Type B pancreatic cell (in vitro differentiated cells): ENCODE measurements at places on chromosomes 1 and 21. TPM values are rescaled to one million over a fixed set of nuclear protein-coding genes. Genes with fewer than 3 reads are reported as not detected.
A peak's percentile ranks its signal among the peaks of the same experiment; 100 is the strongest.

GRCh38 chr1:93677729-93678128, 3.9 kb downstream of the BCAR3 start:
- peaks cover 52% of the 10 kb centered on the region for H3K4me1 ChIP-seq
- DNase-seq = no peak
- peaks cover 3% of the 10 kb centered on the region for H3K27me3 ChIP-seq
- H3K4me3 ChIP-seq = no peak overlapping the region
- peaks cover 7% of the 10 kb centered on the region for H3K36me3 ChIP-seq

DNA sequence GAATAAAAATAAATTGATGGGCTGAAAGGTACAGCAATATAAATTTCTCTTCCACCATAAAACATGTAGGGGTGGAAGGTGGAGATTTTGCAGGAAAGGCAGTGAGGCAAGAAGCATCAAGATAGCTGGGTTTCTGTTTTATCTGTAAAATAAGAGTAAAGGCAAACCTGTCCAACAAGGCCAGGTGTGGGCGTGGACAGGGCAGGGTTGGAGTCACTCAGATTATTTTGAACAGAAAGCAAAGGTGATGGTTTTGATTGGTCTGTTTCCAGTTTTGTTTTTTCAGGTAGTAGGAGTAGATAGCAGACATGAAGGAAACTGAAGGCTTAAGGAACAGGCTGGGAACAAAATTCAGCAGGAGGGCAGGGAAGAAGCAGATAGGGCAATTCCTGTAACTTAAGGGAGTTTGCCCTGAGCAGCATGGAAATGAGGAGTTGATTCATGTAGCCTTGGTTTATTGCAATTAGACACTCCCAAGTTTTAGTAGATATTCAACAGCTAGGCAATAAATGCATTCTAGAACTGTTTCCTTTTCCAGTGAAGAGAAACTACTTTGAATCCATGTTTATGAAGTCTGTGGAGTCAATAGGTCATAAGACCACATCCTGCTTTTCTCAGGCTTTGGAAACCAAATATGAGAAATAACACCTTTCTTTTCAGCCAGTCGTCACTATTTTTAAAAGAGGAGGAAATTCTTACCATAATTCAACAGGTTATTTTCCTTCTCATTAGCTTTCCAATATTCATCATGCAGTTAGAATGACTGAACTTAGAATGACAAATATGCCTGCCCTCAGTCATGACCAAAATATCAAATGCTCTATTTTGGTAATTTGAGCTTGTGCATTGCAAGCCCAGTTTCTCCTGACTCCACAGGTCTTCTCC, 38.7 kb upstream of the CD55 start:
- H3K36me3 ChIP-seq = peaks cover 4% of the 10 kb centered on the region
- H3K27ac ChIP-seq = peak overlapping the region; percentile 93
- no peaks in the 10 kb centered on the region for H3K27me3 ChIP-seq
- no peak for DNase-seq

DNA sequence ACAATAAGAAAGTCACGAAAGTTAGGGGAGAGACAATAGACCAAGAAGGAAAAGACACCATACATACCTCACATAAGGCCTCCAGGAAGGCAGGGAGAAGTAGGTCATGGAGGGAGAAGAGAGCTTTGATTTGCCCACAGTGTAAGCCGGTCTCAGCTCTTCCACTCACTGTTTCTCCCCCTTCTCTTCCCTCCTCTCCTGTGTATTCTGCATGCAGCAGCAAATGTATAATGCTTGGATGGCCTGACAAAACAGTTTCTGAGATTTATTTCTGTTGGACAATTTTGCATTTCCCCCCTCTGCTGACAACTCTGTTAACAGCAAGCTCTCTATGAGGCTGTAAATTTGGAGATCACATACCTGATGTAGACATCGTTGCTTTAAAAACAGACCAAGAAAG, 318.9 kb downstream of the OMA1 start:
- no peak for DNase-seq
- no peaks in the 10 kb centered on the region for H3K36me3 ChIP-seq
- H3K27me3 ChIP-seq = no peaks in the 10 kb centered on the region
- no peaks in the 10 kb centered on the region for H3K4me1 ChIP-seq
- H3K27ac ChIP-seq = no peak overlapping the region

DNA sequence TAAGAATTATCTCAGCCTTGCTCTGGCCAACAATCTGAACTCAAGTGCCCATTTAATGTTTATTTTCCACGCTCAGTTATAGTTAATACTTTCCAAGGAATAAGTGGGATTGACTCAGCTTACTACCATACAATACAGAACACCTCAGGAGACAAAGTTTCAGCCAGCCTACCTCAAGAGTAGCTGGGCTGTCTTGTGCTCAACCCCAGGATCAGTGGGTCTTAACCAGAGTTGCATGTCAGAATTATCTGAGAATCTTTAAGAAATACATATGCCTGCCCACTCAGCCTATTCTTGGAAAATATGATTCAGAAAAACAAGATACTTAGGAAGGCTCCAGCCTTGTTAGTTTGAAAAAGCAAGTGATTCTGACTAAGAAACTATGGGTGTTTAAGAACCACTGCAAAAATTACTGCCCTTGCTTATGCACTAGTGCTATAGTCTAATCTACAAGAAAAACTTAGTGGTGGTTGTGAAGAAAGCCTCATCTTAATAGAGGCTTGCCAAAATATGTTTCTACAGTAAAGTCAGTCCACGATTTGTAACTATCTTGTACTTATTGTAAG, 20.4 kb downstream of the CDC7 start:
- peaks cover 21% of the 10 kb centered on the region for H3K36me3 ChIP-seq
- no peaks in the 10 kb centered on the region for H3K4me1 ChIP-seq
- H3K27ac ChIP-seq = no peak overlapping the region
- no peak for DNase-seq
- no peak overlapping the region for H3K4me3 ChIP-seq

DNA sequence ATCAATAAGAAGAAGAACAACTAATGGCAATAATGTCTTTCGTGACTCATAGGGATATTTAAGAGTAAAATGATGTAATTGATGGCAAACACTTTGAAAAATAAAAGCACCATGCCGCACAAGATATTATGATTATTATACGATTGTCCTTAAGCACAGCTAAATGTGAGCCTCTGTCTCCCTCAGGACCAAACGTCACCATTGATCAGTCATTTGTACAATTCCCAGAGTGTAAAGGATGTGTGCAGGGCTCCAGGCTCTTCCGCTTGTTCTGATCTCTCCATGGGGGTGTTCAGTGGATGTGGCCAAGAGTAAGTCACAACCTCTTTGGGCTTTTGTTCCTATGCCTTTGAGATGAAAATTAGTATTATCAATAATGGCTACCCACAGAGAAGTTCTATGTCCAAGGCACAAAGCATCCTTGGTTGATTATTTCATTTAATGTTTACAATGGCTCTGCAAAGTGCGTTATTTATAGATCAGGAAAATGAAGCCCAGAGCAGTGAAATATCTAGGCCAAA, 17.7 kb upstream of the C1orf87 start:
- H3K27me3 ChIP-seq = peaks cover 11% of the 10 kb centered on the region
- H3K27ac ChIP-seq = no peak overlapping the region
- no peak for DNase-seq

GRCh38 chr1:197598935-197599334, 176.3 kb downstream of the DENND1B start:
- no peak for DNase-seq
- peaks cover under 1% of the 10 kb centered on the region for H3K4me1 ChIP-seq
- H3K27ac ChIP-seq = no peak overlapping the region
- H3K36me3 ChIP-seq = no peaks in the 10 kb centered on the region
- no peak overlapping the region for H3K4me3 ChIP-seq

GRCh38 chr1:19432943-19433718, 52.2 kb downstream of the CAPZB start:
- H3K4me3 ChIP-seq = peak overlapping the region; percentile 7
- no peak overlapping the region for H3K27ac ChIP-seq
- DNase-seq = no peak
- no peaks in the 10 kb centered on the region for H3K36me3 ChIP-seq

GRCh38 chr1:208269338-208269666, 25.1 kb upstream of the PLXNA2 start:
- H3K4me3 ChIP-seq = no peak overlapping the region
- peaks cover 53% of the 10 kb centered on the region for H3K4me1 ChIP-seq
- H3K36me3 ChIP-seq = no peaks in the 10 kb centered on the region
- H3K27ac ChIP-seq = no peak overlapping the region
- H3K27me3 ChIP-seq = peaks cover 56% of the 10 kb centered on the region
- DNase-seq = no peak

- DNase-seq = no peak
- H3K27me3 ChIP-seq = no peaks in the 10 kb centered on the region
- no peak overlapping the region for H3K4me3 ChIP-seq
- no peaks in the 10 kb centered on the region for H3K36me3 ChIP-seq
- H3K27ac ChIP-seq = no peak overlapping the region
Measured at GRCh38 chr1:66606362-66607065, 72.6 kb downstream of the SGIP1 start.

GRCh38 chr21:37074546-37074945, 1.5 kb downstream of the TTC3 start:
- H3K27me3 ChIP-seq = no peaks in the 10 kb centered on the region
- no peak for DNase-seq
- H3K27ac ChIP-seq = peak overlapping the region; percentile 98
- H3K4me3 ChIP-seq = peak overlapping the region; percentile 98
- peaks cover 40% of the 10 kb centered on the region for H3K4me1 ChIP-seq

GRCh38 chr21:33977017-33977720, 61.6 kb upstream of the ATP5PO start:
- no peaks in the 10 kb centered on the region for H3K27me3 ChIP-seq
- H3K4me3 ChIP-seq = peak overlapping the region; percentile 62
- DNase-seq = no peak
- H3K4me1 ChIP-seq = peaks cover 25% of the 10 kb centered on the region
- no peaks in the 10 kb centered on the region for H3K36me3 ChIP-seq

DNA sequence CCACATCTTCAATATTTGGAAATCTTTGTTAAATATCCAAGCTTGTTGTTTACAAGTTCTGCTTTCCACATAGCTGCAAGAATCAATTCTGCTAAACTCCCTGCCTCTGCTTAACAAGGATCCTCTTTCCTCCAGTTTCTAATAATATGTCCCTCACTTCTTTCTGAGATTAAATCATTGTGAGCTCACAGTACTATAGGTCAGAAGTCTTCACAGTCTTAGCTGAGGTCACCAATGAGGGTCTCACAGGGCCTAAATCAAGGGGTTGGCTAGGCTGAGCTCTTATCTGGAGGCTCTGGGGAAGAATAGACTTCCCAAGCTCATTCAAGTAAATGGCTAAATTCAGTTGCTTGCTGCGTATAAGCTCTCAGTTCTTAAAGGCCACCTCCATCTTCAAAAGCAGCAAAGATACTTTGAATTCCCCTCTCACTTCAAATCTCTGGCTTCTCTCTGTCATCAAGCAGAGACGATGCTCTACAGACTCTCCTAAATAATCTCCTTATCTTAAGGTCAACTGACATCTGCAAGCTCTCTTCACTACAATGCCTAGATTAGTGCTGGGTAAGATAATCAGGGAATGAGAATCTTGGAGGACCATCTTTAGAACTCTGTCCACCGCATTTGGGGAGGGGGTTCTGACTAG, 175.3 kb downstream of the PLPPR4 start:
- no peak overlapping the region for H3K27ac ChIP-seq
- no peak for DNase-seq
- H3K4me3 ChIP-seq = no peak overlapping the region
- no peaks in the 10 kb centered on the region for H3K36me3 ChIP-seq
- no peaks in the 10 kb centered on the region for H3K4me1 ChIP-seq
- no peaks in the 10 kb centered on the region for H3K27me3 ChIP-seq

- no peak overlapping the region for H3K4me3 ChIP-seq
- H3K27ac ChIP-seq = no peak overlapping the region
- no peak for DNase-seq
- no peaks in the 10 kb centered on the region for H3K4me1 ChIP-seq
Measured at GRCh38 chr1:43220905-43221778, 48.6 kb upstream of the TMEM125 start.

DNA sequence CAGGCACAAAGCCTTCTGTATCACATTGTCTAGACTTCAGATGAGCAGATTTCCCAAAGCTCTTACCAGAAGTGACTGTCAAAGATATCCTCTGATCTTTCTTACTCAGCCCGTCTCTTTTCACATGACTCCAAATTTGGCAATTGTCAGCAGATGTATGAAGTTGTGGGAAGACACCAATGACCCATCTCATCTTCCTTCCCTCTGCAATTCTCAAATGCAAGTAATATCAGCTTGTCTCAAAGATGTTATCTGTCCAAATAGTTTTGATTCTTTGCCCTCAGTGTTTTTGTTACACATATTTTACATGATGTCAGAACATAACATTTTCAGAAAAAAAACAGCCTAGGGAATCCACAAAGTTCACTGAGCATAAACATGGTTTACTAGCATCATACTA, 45.1 kb upstream of the RGS2 start:
- H3K27ac ChIP-seq = no peak overlapping the region
- peaks cover 3% of the 10 kb centered on the region for H3K4me1 ChIP-seq
- H3K36me3 ChIP-seq = no peaks in the 10 kb centered on the region
- H3K27me3 ChIP-seq = no peaks in the 10 kb centered on the region
- H3K4me3 ChIP-seq = no peak overlapping the region

DNA sequence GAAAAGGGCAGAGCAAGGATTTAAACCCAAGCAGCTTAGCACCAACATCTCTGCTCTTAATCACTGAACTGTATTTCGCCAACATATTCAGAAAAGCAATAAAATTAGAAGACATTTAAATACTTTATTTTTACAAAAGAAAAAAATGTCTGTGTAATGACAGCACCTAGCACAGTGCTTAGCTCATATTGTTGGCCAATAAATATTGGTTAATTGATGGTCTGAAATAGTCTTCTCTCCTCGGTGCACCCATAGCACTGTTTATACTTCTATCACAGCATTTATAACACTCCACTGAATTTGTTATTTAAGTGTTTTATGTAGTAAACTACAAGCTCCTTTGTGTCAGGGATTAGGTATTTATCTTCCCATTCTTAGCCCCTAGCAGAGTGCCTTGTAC, 70.9 kb upstream of the PLPPR4 start:
- no peak overlapping the region for H3K27ac ChIP-seq
- no peaks in the 10 kb centered on the region for H3K36me3 ChIP-seq
- peaks cover 3% of the 10 kb centered on the region for H3K27me3 ChIP-seq

Gene AMY2A
- not detected in 2 replicates for total RNA-seq

Gene MR1
- total RNA-seq = 0.62 and 0.99 TPM in 2 replicates

Gene SLC1A7
- not detected in 2 replicates for total RNA-seq

Gene SPRR2G
- total RNA-seq = not detected in 2 replicates

Gene NT5C1A
- 0.43 TPM in 1 of 2 replicates, not detected in the other for total RNA-seq

Gene NIT1
- 42.4 and 47.5 TPM in 2 replicates for total RNA-seq

Gene RGSL1
- total RNA-seq = not detected in 2 replicates

Gene WDR77
- total RNA-seq = 33.0 and 42.8 TPM in 2 replicates

Gene CLCA1
- 4.9 and 10.1 TPM in 2 replicates for total RNA-seq

Gene VASH2
- 3.5 and 27.4 TPM in 2 replicates for total RNA-seq

Gene KCNJ15
- 3.9 and 4.9 TPM in 2 replicates for total RNA-seq

Gene L1TD1
- 2.9 and 6.2 TPM in 2 replicates for total RNA-seq

Gene SPATA46
- not detected in 2 replicates for total RNA-seq

Gene LCE6A
- not detected in 2 replicates for total RNA-seq

Gene USH2A
- 0.22 and 0.33 TPM in 2 replicates for total RNA-seq

Gene TEDDM1
- total RNA-seq = not detected in 2 replicates

Gene RGS4
- total RNA-seq = 27.5 and 38.1 TPM in 2 replicates

Gene KCNJ9
- not detected in 2 replicates for total RNA-seq

Gene NTNG1
- total RNA-seq = 8.0 and 19.7 TPM in 2 replicates

Gene GBP5
- 0.45 and 0.56 TPM in 2 replicates for total RNA-seq

Gene RUNX3
- total RNA-seq = 0.41 TPM in 1 of 2 replicates, not detected in the other
